Inflammatory macrophage (primary cell): ENCODE measurements at places on chromosomes 3 and 15.

- no peak for DNase-seq
Observed at GRCh38 chr15:100994597-100995446, 75.7 kb downstream of the LRRK1 start.

- DNase-seq = no peak
Observed at GRCh38 chr3:200758-201325, 4.3 kb downstream of the CHL1 start.

DNA sequence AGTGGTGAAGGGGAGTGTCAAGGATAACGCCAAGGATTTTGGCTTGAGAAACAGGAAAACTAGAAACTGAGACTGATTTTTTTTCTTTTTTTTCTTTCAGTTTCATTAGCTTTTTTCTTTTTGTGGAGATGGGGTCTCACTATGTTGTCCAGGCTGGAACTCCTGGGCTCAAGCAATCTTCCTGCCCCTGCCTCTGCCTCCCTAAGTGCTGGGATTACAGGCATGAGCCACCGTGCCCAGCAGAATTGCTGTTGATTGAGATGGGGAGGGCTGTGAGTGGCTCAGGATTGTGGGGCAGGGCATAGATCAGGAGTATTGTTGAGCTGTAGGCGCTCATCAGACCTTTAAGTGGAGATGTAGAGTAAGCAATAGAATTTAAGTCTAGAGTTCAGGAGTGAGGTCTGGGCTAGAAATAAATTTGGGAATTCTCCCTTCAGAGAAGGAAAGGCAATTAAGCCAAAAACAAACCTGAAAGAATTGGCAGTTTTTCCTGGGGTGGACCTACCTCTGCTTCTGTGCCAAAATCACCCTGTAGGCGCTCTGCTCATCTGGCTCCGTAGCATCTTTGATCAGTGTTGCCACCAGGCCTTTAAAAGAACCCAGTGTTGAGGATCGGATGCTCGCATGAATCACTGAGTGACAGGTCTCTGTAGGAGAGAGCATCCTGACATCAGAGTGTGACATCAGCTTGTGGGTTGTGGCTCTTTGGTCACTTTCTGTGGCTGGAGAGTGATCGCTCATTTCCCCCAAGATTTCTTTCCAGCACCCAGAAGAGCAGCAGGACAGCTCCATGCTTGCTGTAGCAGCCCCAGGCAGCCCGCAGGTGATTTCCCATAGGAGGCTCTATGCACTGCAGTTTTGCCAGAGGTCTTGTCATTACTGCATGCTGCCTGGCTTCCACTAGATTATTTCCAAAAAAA lies 15.8 kb downstream of the ABHD17C start:
- peak; percentile 60 for DNase-seq

- DNase-seq = no peak
Observed at GRCh38 chr15:101049282-101049681, 130.1 kb downstream of the LRRK1 start.

DNA sequence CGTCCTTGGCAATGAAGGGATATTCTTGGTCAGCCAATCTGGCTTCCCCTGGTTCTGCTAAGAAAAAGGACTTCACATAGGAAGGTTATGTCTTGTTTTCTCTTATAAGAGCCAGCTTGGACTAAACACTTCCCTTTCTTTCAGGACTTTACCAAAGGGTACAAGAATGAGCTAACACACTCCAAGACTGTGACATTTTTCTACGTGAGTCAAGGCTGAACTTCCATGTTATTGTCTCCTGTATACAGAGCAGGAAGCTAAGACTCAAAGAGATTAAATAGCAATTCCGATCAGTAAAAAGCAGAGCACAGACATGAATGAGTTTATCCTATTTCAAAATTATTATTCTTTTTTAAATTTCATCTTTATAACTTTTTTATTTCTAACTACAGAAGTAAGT lies 63.3 kb upstream of the STT3B start:
- peak; percentile 34 for DNase-seq

GRCh38 chr15:80660119-80660518 lies 35.0 kb upstream of the ABHD17C start:
- no peak for DNase-seq

DNA sequence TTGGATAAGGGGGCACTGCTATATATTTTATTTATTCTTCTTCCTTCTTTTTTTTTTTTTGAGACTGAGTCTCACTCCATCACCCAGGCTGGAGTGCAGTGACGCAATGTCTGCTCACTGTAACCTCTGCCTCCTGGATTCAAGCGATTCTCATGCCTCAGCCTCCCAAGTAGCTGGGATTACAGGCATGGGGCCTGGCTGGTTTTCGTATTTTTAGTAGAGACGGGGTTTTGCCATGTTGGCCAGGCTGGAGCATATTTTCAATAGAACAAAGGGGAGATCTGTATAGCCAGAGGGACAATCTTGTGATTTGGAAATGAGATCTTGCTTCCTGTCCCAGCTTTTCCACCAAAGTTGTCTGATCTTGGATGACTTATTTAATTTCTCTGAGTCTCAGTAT lies 133.1 kb upstream of the ABHD17C start:
- no peak for DNase-seq

- DNase-seq = no peak
Observed at GRCh38 chr3:69560116-69560515, 174.2 kb upstream of the FRMD4B start.

DNA sequence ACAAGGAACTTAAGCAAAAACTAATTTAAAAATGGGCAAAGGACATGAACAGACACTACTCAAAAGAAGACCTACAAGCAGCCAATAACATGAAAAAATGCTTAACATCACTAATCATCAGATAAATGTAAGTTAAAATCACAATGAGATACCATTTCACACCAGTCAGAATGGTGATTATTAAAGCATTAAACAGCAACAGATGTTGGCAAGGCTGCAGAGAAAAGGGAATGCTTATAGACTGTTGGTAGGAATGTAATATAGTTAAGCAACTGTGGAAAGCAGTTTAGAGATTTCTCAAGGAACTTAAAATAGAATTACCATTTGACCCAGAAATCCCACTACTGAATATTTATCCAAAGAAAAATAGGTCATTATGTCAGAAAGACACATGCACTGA lies 482.2 kb downstream of the SQOR start:
- DNase-seq = no peak

- DNase-seq = no peak
Observed at GRCh38 chr3:43086460-43087165, 19.3 kb downstream of the POMGNT2 start.

- DNase-seq = no peak
Observed at GRCh38 chr15:55698653-55699052, 44.3 kb downstream of the PRTG start.

- DNase-seq = no peak
Observed at GRCh38 chr3:35528728-35529127, 110.6 kb upstream of the ARPP21 start.

- no peak for DNase-seq
Observed at GRCh38 chr3:59878038-59878427, 828.2 kb upstream of the CFAP20DC start.

GRCh38 chr3:146889626-146890025 lies 284.5 kb upstream of the PLSCR5 start:
- DNase-seq = no peak

DNA sequence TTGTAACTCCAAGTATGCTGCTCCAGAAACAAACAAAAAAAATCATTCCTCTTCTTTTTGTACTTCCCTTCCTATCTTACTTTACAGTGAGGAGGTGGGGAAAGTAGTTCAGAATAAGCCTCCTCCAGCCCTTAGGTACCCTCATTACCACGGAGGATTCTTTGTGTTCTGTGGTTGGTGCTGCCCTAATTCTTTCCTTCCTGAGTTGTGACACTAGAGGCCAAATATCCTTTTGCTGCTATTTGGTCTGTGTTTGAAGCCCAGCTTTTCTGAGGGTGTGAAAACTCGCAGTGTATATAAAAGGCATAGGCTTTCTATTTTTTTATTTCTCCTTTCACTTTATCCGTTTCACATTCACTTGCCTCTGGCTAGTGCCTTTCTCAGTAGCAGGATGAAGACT lies 98.2 kb downstream of the HHLA2 start:
- no peak for DNase-seq

- DNase-seq = peak; percentile 74
Observed at GRCh38 chr15:51672155-51672687, 9.1 kb upstream of the SCG3 start.

GRCh38 chr3:76132154-76132470 lies 346.8 kb upstream of the ZNF717 start:
- no peak for DNase-seq

DNA sequence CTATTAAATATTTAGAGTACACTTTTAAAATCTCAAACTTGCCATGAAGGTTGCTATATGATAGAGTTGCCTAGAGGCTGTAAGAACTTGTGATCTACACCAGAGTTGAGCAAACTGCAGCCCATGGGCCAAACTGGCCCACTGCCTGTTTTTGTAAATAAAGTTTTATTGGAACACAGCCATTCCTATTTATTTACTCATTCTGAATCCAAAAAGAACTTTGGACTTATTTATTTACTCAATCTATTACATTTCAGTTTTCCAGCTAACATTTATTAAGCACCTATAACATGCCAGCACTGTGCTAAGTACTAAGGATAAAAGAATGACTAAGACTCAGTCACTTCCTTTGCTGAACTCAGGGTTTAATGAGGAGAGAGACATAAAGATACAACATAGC lies 403.6 kb downstream of the ERC2 start:
- DNase-seq = no peak

DNA sequence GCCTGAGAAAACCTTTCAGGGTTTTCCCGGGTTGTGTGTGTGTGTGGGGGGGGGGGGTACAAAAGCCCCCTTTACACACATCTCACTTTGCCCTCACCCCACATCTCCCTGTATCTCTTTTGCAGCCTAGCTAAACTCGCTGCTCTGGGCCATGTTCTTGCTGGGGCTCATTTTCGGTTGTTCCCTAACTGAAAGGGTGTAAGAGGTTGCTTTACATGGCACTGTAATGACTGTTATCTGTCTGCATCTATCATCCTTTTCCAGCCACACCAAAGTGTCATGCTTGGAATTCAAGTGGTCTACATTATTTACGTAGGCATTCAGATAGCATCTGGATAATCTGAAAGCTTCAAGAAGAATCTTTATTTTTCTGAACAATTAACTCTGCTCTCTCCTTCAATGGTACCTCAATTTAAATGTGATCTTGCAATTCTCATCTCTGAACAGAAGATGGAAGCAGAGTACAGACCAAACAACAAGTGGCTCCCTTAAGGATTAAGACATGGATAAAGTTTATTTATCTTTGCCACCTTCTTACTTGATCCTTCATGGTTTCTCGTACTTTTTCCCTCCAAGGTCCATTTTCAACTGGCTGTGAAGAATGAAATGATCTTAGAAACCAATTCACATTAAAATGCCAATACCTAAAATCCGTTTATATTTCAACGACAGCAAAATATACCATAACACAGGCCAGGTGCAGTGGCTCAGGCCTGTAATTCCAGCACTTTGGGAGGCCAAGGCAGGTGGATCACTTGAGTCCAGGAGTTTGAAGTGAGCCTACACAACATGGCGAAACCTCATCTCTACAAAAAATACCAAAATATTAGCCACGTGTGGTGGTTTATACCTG lies 34.9 kb downstream of the DCLK3 start:
- DNase-seq = peak; percentile 38

GRCh38 chr15:39499042-39499441 lies 81.8 kb upstream of the THBS1 start:
- no peak for DNase-seq

DNA sequence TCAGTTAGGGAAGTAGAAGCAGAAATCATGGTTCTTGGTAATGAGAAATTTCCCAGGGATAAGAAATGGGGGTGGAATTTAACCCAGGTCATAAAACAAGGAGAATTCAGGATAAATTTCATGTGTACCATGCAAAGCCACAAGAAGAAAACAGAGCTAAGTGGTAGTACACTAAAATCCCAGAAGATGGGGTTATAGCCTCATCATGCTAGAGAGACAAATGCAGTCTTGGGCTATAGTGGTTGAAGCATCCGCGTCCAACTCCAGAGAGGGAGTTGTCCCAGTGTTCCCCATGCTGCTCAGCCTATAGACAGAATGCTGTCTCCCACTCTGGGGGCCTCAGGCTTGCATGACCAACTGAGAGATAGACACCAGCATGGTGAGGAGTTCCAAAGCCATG lies 36.2 kb upstream of the CLRN1 start:
- DNase-seq = no peak

- no peak for DNase-seq
Observed at GRCh38 chr3:132164469-132165092, 129.8 kb upstream of the CPNE4 start.
